Activated naive CD8-positive, alpha-beta T cell treated with anti-CD3 and anti-CD28 coated beads for 36 hours (primary cell): ENCODE measurements at places on chromosomes 2 and 18.

GRCh38 chr18:58566556-58567292 lies 62.2 kb downstream of the ALPK2 start:
- DNase-seq, result no peak

DNA sequence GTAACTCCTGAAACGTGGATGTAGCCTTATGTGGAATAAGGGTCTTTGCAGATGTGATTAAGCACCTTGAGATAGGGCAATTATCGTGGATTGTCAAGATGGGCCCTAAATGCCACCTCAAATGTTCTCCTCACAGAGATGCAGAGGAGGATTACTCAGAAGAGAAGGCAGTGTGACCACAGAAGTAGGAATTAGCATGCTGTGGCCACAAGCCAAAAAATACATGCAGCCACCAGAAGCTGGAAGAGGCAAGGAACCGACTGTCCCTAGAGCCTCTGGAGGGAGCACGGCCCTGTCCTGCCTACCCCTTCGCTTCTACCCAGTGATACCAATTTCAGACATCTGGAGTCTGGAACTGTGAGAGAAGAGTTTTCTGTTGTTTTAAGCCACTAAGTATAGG lies 47.3 kb upstream of the MGAT5 start:
- peak; percentile 14 for DNase-seq

GRCh38 chr2:173419506-173419905 lies 64.8 kb downstream of the CDCA7 start:
- DNase-seq, result no peak

- DNase-seq, result no peak
Measured at GRCh38 chr2:42359304-42359964, 1.6 kb downstream of the COX7A2L start.

GRCh38 chr2:179745635-179746256 lies 115.7 kb downstream of the ZNF385B start:
- DNase-seq, result no peak

DNA sequence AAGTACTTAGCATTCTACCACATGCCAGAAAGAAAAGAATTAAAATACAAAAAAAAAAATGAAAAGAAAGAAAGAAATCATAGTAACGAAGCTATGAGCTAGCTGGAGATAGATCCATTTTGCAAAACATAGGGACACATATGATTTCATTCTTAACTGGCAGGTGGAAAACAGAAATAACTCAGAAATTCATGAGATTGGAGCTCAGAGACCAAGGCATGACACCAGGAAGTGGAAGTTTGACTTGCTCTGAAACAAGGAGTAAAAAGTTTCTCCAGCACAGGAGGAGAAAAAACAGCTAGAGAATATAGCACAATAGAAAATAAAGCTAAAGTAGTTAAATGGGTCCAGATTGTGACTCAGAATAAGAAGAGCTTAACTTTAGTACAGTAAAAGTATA lies 278.1 kb downstream of the ZEB2 start:
- DNase-seq, result no peak

GRCh38 chr2:23498943-23499342 lies 114.0 kb downstream of the KLHL29 start:
- no peak for DNase-seq

- no peak for DNase-seq
Measured at GRCh38 chr2:151040039-151040438, 221.6 kb downstream of the RBM43 start.

DNA sequence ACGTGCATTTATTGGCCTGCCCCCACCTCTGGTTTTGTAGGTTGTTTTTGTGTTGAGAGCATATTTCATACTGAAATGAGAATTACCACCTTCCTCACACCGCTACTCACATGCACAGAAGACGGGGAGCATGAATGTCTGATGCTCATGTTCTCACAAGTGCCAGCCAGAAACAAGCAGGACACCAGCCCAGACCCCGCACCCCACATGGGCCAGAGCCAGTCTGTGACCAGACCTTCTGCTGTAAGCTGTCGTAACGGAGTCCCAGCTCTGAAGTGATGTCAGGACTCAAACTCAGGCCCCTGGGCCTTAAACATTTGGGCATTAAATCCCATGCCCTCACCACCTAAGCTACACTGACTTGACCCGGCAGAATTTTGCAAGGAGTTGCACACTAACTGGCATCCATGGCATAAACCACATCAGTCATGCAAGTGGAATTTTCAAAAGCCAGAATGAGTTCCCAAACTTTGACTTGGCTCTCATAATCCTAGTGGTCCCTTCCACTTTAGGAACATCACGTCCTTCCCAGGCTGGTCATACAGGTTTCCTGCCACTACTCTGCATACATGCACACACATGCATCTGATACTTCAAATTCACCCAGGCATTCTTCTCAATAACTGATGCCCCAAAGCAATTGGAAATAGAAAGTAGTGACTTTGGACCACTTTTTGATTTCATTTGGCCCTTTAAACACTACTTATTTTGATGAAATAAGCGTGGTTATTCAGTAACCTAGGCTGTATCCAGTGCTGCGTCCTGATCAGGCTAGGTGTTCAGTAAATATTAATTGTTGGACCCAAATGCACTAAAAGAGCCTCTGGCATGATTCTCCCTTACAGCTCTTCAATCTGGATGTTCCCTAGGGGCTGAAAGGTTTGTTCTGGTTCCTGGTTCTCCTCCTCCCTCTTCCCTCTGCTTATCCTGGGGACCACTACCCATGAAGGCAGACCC lies 223.1 kb upstream of the ID2 start:
- DNase-seq, result no peak

DNA sequence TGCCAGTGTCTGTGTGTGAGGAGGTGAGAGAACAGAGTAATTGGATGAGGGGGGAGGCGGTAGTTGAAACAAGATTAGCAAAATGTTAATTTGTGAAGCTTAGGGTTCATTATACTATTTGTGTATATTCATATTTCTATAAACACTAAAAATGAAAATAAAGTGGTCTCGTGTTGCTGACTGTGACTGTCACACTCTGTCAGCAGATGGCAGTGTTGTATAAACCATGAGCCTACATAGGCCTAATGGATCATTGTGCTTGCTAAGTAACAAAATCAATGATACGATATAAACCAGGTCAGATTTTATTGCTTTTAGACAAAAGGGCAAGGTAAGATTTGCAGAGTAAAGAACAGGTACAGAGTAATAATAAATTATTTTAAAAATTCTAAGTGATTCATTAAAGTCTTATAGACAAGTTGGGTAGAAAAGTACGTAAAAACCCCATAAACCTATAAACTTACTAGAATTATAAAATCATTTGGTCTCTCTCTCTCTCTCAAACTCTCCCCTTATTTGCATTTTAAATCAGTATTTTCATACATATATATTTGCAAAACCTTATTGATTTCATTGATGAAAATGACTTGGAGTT lies 182.7 kb downstream of the RPIA start:
- peak; percentile 26 for DNase-seq

- DNase-seq, result no peak
Measured at GRCh38 chr18:37578886-37579513, 13.4 kb upstream of the CELF4 start.

GRCh38 chr2:150809103-150809502 lies 321.6 kb upstream of the RND3 start:
- no peak for DNase-seq

GRCh38 chr2:128169497-128169896 lies 78.5 kb downstream of the UGGT1 start:
- no peak for DNase-seq

GRCh38 chr2:73907840-73908452 lies 15.1 kb downstream of the ACTG2 start:
- peak; percentile 64 for DNase-seq

- DNase-seq, result no peak
Measured at GRCh38 chr2:176118601-176119339, 2.2 kb downstream of the HOXD10 start.

DNA sequence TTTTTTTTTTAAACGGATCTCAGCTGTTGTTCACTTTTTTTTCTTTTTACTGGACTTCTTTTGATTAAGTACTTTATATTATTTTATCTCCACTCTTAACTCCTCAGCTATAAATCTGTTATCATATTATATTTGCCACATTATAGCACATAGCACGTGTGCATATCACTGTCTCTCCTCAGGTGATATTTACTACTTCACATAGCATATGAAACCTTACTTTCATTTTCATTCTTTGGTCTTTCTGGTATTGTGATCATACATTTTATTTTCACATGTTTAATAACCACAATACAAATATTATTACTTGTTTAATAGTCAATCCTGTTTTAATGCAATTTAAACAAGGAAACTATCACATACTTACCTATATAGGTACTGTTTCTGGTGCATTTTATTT lies 993.1 kb upstream of the TMEFF2 start:
- DNase-seq, result no peak

- DNase-seq, result no peak
Measured at GRCh38 chr18:47873625-47874024, 56.8 kb downstream of the SMAD2 start.

- DNase-seq, result no peak
Measured at GRCh38 chr18:8337211-8337610, 272.0 kb upstream of the RAB12 start.

- DNase-seq, result no peak
Measured at GRCh38 chr2:195636890-195637289, 20.1 kb upstream of the SLC39A10 start.

DNA sequence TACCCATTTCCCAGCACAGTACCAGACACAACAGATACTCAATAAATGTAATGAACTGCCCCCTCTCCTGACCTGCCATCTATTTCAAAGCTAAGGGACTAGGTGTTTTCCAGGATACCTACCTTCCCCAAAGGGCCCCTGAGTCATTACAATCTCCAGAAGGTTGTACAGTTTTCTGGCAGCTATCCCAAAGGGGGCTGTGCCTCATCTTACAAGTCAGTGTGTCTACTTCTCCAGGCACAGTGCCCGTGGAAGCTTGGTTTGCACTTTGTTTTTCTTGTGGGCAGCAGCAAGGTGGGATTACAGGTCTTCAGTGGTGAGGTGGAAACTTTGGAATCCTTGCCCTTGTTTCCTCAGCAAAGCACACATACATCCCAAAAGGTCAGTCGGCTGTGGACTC lies 62.8 kb upstream of the CYP26B1 start:
- no peak for DNase-seq

- DNase-seq, result no peak
Measured at GRCh38 chr18:39724652-39725051, 2159.1 kb upstream of the CELF4 start.

GRCh38 chr2:20356042-20356441 lies 5.4 kb upstream of the PUM2 start:
- DNase-seq, result no peak

- no peak for DNase-seq
Measured at GRCh38 chr2:204483608-204484081, 61.6 kb upstream of the PARD3B start.

DNA sequence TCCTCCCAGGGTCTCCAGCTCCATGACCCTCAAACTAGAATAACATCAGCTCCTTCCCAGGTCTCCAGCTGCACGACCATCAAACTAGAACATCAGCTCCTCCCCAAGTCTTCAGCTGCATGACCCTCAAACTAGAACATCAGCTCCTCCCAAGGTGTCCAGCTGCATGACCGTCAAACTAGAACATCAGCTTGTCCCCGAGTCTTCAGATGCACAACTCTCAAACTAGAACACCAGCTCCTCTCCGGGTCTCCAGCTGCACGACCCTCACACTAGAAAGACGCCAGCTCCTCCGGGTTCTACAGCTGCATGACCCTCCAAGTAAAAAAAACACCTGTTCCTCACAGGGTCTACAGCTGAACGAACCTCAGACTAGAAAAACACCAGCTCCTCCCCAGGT lies 312.9 kb upstream of the TFPI start:
- DNase-seq, result no peak

DNA sequence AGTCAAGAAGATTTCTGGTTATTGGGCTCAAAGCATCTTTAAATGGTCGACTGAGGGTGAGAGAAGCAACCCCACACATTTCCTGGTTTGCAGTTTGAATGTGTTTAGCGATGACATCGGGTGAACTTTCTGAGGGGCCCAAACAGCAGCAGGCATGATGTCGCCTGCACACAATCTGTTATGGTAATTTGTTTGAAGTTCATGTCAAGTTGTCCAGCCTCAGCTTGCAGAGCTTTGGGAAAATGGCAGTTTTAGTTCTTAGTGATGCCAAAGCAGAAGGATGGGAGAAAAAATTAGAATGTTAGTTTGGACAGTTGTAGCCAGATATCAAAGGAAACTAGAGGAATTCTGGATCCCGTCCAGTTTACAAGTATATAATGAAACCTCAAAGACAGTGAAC lies 284.6 kb downstream of the MBD5 start:
- DNase-seq, result no peak

DNA sequence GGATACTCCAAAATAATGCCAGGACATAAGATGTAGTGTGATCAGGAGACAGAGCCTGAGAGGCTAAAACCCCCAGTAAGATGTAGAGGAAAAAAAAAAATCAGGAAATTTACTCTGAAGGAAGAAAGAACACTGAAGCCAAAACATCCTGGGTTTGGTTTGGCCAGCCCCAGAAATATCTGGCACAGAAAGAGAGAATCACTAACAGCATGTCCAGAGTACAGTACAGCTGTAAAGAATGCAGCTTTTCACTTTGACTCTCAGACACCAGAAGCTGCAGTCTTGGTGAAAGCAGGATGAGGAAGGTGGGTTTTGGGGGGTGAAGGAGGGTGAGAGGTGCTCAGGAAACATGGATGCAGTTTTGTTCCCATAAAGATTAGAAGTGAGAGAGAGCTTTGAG lies 1577.7 kb upstream of the ACVR2A start:
- DNase-seq, result no peak

- no peak for DNase-seq
Measured at GRCh38 chr2:28979041-28979440, 2.1 kb upstream of the TOGARAM2 start.

- DNase-seq, result no peak
Measured at GRCh38 chr2:117273009-117273671, 541.4 kb upstream of the DDX18 start.

- no peak for DNase-seq
Measured at GRCh38 chr2:86392873-86393518, 48.2 kb upstream of the KDM3A start.

GRCh38 chr2:148201075-148202004 lies 180.4 kb downstream of the MBD5 start:
- peak; percentile 41 for DNase-seq

GRCh38 chr2:226180281-226180884 lies 619.2 kb downstream of the IRS1 start:
- no peak for DNase-seq

DNA sequence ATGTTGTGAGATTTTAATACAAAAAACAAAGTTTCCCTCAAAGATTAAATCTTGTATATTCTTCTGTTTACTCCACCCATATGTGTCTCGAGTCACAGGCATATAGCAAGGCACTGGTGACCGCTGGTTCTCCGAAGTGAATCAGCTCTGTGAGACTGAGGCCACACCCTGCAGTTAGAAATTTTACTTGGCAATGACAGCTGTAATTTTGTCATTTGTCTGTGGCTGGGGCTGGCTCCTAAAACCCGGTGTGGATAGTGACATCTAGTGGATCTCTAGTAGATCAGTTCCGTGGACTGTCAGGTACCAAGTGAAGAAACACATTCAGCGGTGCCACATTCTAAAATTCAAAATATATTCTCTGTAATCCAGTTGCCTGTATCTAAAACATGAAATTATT lies 278.0 kb downstream of the NEDD4L start:
- peak; percentile 51 for DNase-seq

GRCh38 chr2:15638720-15639119 lies 47.1 kb downstream of the DDX1 start:
- DNase-seq, result no peak

GRCh38 chr18:48153613-48154481 lies 223.4 kb upstream of the SMAD2 start:
- no peak for DNase-seq
